ENCODE measurements at places on chromosomes 2 and 18. TPM values are rescaled to one million over a fixed set of nuclear protein-coding genes. Genes with fewer than 3 reads are reported as not detected.
A peak's percentile ranks its signal among the peaks of the same experiment; 100 is the strongest.

DNA sequence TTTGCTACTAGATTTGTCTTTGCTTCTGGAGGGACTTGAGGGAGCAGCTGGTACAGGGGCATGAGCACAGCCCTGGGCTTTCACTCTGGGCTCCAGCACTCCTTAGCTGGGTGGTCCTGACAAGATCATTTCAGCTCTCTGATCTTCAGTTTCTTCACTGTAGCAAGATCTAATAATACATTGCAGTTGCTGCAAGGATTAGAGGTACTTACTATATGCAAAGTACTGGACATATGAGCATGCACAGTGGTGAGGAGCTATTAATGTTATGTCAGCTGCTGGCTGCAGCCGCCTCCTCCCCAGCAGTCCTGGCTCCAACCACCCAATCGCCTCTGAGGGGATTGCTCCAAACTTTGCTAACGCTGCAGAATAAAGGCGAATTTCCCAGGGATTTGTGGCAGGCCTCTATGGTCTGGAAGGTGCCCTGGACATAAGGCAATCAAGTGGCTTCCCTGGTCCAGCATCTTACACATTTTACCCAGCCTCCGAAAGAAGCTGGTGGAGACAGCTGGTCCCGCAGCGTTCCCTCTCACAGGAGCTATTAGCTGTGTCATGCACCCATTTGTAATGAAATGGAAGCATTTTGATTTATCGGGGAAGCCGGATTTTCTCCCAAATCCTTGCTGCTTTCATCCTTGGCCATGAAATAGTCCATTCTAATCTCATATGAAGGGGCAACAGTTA is 96.7 kb downstream of the RHOB start:
- DNase-seq = no peak

DNA sequence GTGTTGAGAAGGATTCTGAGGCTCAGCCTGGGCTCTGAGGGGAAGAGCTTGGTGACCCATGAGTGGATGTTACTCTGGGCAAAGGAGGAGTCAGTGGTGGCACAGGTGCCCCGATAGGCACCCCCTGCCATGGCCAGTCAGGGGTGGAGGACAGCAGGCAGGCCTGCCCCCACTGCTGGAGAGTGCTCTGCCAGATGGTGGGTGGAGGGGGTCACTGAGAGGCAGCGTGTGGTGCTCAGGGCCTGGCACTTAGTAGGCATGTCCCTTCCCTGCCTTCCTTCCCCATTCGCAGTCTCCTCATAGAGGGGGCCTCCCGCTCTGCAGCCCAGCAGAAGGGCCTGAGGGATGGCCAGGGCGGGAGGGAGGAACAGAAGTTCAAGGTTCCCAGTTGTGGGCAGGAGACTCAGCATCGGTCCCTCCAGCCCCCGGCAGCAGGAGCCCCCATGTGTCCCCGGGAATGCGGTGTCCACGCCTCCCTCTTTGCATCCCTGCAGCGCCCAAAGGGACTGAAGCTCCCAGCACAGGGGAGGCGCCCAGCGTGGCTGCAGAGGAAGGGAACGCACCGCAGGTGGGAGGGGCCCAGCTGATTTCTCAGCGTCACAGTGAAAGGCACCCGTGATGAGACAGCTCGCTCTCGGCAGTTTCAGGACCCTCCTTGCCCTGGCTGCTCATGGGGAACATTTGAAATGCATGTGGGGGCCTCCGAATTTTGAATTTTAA is 5.7 kb upstream of the SNED1 start:
- no peak for DNase-seq

- peak; percentile 23 for DNase-seq
Measured at GRCh38 chr2:163878718-163879117, 142.9 kb upstream of the FIGN start.

- DNase-seq = no peak
Measured at GRCh38 chr18:10239991-10240634, 214.3 kb upstream of the APCDD1 start.

Gene LOXL3
- total RNA-seq = 10.0 TPM
